ENCODE measurements at places on chromosomes 16 and 17.

- DNase-seq, result no peak
Observed at GRCh38 chr17:61352781-61353491, 46.7 kb upstream of the TBX2 start.

- DNase-seq, result no peak
Observed at GRCh38 chr16:28292731-28293600, 641 bp downstream of the SBK1 start.

DNA sequence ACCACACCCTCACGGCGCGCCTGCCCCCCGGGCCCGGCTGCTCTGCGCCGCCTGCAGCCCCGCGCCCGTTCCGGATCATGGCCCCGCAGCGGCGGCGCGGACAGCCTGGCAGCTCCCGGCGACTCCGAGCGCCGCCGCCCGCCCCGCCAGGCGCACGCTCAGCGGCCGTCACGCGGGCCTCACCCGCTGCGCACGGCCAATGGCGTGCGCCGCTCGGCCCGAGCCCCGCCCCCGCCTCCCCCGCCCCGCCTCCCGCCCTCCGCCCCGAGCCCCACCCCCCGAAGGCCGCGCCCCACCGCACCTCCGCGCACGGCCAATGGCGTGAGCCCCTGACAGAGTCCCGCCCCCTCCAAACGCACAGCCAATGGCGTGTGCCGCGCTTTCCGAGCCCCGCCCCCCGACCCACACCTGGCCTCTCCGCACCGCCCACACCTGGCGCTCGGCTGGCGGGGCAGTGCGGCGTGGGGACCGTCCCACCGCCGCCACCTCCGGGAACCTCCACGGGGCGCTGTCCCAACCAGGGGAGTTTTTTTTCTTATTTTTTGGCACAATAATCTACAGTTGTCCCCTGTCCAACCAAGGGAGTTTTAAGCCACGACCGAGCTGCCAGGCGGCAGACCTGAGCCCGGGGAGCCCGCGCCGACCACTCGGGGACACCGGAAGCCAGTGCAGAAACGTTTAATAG is at the start of gene PCYT2:
PCYT2 (minus strand) TSS at position 123 of the 685 bp plus-strand sequence; CDS start at position 79, 44 bp downstream.
- DNase-seq, result no peak

DNA sequence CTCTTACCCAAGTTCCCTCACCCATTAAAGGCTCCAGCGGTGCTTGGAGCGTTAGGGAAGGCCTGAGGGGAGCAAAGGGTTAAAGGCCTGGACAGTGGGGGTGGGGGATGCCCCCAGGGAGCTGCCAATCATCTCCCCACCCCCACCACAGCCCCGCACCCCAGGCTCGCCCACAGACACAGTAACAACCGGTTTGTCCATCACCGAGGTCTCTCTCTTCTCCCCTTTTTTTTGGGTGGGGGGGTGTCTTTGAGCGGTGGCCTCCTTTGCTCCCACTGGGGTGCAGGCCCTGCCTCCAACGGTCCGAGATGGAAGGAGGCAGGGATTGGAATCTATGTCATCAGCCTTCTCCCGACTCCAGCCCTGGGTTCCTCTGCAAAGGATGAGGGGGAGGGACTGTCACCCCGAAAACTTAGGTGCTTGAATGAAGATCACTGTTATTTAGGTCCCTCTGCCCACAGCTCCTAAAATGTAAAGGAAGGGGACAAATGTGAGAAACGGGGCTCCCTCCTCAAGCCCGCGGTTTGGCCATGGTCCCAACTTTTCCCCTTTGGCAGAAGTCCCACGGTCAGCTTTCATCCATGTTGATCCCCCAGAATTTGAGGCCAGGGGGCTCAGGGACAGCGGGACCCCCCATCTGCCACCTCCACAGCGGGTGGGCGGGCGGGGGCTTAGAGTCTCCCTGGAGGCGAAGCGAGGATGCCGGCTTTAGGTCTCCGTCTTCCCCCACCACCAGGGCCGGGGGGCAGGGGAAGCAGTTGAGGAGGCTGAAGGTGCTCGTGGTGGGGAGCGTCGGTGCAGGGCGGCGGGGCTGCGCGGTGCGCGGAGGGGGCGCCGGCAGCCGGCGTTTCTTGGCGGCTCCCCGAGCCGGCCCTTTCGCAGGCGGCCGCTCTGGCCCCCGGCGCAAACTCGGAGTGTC is 1.7 kb downstream of the EPOP start:
- DNase-seq, result no peak

DNA sequence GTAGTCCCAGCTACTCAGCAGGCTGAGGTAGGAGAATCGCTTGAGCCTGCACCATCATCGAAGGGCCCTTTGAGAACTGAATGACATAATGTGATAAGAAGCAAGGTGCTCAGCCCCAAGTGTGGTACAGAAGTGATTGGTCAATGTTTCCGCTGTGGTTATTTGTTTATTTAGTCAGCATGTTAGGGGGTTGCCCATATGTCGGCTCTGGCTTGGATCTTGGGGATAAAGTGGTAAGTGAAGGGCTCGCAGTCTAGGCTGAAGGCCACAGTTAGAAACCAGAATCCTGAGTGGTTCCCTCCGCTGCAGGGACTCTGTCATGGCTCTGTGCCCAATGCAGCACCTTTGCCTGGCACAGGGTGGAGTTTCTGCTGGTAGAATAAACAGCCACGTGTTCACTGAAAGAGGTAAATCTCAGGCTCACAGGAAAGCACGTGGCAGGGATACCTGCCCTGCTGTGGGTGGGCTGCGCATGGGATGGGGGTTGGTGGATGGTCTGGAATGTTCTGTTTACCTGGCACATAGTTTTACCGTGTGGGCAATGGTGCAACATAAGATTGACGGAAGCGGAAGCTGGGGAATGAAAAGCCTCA is 35.4 kb downstream of the SYT17 start:
- no peak for DNase-seq

- no peak for DNase-seq
Observed at GRCh38 chr17:71922439-71922838, 198.4 kb upstream of the SOX9 start.

- DNase-seq, result no peak
Observed at GRCh38 chr16:57694725-57695679, at the start of gene DRC7. Gene DRC7 (plus strand): TSS chr16:57694806. CDS start chr16:57697950, 3,144 bp downstream.

DNA sequence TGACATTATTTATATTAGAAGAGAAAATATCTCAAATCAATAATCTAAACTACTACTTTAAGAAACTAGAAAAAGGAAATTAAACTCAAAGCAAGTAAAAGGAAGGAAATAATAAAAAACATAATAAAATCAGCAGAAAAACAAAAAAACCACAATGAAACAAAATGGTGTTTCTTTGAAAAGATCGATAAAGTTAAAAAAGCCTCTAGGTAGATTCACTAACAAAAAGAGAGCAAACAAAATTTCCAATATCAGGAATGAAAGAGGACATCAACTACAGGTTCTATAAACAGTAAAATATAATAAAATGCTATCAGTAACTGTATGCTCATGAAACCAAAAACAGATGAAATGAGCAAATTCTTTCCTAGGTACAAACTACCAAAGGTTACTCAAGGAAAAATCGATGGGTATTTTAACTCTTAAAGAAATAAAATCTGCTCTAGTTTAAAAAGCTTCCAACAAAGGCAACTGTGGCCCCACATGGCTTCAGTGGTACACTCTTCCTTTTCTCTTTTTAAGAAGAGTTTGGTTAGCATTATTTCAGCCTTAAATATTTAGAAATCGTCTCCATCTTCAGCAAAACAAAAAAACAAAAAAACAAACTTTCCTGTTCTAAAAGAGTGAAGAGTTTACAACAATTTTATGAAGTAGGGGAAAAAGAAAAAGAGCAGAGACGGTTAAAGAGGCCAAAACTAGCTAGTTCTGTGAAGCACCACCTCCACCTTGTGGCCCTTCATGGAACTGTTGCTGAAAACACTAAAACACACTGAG is 102.2 kb downstream of the TRIM37 start:
- peak; percentile 56 for DNase-seq

DNA sequence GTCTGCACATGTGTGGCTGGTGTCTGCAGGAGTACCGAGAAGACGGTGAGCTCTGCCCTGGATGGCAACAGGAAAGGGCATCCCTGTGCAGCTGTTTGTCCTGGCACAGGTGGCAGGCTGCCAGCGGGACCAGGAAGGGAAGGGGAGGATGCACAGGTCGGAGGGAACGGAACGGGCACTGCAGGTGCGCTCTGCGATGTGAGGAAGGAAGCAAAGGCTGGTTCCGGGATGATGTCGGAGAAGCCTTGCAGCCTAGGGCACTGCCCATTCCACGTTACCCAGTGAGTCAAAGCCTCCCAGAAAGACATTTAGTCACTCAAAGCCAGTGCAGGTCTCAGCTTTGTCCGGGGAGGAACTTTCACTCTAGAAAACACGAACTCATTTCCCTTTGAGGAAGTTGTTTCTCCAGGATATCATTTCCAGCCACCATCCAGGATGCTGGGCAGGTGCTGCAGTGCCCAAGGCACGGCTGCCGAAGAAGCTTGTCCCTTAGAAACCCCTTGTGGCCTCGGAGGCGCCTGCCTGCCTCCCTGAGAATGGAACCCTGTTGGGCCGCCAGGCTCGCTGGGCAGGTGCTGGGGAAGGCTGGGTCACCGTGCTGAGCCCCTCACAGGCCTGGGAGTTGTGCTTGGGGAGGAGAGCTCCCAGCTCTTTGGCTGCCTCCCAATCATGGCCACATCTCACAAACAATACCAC is 4.5 kb upstream of the TMEM235 start:
- no peak for DNase-seq

- DNase-seq, result no peak
Observed at GRCh38 chr17:8249621-8250500, 772 bp downstream of the PFAS start.

- no peak for DNase-seq
Observed at GRCh38 chr17:7179317-7180254, at the start of gene ASGR1. Gene ASGR1 (minus strand): TSS chr17:7179370. CDS start chr17:7178563, 807 bp downstream.

DNA sequence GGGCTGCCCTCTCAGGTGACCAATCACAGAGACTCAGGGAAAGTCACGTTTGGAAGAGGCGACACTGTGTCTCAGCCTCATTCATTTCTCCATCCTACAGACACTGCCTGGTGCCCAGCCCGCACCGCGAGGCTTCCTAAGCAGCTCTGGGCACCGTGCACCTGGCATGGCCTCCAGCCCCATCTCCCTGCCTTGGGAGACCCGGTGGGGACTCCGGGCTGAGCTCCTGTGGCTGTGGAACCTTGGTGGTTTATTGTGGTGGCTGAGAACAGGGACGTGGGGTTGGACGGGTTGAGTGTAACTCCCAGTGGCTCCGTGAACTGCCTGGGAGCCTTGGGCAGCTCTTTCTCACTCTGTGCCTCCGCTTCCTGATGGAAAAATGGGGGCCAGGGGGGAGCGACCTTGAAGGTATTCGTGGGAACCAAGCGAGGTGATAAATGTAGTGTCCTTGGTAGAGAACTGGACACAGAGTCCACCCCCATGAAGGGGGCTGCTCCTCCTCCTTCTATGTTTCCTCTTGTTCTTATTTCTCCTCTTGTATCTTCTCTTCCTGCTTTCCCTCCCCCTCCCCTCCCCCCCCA is 215.4 kb downstream of the SEC14L1 start:
- DNase-seq, result no peak

DNA sequence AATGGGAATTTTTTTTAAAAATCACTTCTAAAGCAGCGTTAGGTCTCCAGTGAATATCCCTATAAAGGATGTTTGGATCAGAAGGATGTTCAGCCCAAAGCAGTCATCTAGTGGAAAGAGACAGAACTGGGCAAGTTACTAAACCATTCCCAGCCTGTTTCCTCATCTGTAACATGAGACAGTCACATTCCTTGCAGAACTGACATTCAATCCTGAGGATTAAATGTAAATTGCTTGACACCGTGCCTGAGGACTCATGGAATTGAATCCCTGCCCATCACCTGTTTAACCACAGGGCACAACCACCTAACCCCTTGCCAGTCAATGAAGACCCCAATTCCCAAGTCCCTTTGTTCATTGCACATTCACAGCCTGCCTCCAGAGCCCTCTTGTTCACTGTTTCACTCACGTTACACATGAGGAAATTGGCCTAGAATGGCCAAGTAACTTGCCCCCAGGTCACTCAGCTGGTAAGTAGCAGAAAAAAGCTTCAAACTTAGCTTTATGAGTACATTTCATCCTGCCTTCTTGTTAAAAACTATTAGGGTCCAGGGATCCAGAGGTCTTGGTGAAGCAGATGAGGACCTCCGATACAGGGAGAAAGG is 1.4 kb downstream of the CMTM2 start:
- DNase-seq, result no peak

DNA sequence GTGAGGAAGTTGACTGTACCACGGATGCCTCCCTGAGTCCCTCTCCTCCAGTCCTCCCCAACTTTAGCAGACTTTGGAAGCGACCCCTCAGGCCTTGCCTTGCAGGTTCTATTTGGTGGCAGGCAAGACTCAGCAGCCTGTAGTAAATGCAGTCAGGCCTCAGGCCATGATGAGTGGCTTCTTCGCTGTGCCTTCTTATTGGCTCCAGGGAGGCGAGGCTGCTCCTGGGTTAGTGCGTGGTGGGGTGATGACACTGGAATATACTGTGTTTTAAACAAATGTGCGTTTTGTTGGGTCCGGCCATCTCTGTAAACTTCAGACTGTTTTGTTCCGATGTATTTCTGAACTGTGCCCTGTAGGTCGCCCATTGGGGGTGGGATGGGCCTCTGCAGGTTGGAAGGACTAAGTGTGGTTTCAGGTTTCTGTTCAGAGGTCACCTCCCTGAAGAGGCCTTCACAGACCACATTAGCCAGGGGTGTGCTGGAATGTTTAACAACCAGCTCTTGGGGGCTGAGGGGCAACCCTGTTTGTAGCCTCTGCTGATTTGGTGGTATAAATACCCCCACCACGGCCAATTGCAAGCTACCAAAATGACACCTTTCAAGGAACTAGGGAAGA is 62.5 kb downstream of the CYLD start:
- DNase-seq, result no peak

Measured in right renal pelvis (tissue), 4 donors.